ENCODE measurements at places on chromosomes 13 and 19.

- no peak for DNase-seq
Observed at GRCh38 chr19:18230941-18231734, 4.9 kb upstream of the PDE4C start.

- no peak for DNase-seq
Observed at GRCh38 chr19:30028992-30029343, 86.9 kb downstream of the URI1 start.

- DNase-seq: no peak
Observed at GRCh38 chr19:1513499-1514294, 878 bp upstream of the ADAMTSL5 start.

DNA sequence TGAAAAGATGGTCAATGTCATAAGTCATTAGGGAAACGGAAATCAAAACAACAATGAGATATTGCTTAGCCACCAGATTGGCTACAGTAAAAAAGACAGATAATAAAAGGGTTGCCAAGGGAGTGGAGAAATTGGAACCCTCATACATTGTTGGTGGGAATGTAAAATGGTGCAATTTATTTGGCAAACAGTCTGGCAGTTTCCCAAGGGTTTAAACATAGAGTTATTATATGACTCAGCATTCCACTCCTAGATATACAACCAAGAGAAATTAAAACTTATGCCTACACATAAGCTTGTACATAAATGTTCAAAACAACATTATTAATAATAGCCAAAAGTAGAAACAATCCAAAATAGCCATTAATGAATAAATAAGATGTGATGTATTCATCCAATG, 9.9 kb upstream of the ZNF227 start:
- no peak for DNase-seq

GRCh38 chr19:51946602-51947001, 19.3 kb downstream of the ZNF613 start:
- no peak for DNase-seq

DNA sequence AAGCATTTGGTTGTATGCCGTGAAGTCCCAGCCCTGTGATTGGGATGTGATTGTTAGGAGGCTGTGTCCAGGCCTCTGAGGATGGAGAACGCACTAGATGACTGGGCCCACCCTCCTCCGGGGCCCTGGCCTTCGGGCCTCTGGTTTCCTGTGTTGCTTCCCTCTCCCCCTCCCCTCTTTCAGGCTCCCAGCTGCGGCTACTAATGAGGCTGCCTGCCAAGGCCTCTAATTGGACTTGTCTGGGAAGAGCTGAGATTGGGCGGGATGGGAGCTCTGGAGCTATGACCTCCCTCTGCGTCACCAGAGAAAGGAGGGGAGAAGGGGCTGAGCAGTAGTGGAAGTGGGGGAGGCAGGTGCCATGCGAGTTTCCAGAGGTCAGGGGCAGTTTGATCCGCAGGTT, 9.9 kb downstream of the PTH2 start:
- no peak for DNase-seq

GRCh38 chr13:21796775-21797514, 126.1 kb downstream of the FGF9 start:
- DNase-seq: no peak

GRCh38 chr13:108345016-108345415, 75.5 kb downstream of the TNFSF13B start:
- no peak for DNase-seq

- DNase-seq: no peak
Observed at GRCh38 chr19:2974342-2975041, 2.9 kb upstream of the TLE6 start.

- DNase-seq: no peak
Observed at GRCh38 chr13:52978989-52979388, 49.6 kb upstream of the OLFM4 start.

DNA sequence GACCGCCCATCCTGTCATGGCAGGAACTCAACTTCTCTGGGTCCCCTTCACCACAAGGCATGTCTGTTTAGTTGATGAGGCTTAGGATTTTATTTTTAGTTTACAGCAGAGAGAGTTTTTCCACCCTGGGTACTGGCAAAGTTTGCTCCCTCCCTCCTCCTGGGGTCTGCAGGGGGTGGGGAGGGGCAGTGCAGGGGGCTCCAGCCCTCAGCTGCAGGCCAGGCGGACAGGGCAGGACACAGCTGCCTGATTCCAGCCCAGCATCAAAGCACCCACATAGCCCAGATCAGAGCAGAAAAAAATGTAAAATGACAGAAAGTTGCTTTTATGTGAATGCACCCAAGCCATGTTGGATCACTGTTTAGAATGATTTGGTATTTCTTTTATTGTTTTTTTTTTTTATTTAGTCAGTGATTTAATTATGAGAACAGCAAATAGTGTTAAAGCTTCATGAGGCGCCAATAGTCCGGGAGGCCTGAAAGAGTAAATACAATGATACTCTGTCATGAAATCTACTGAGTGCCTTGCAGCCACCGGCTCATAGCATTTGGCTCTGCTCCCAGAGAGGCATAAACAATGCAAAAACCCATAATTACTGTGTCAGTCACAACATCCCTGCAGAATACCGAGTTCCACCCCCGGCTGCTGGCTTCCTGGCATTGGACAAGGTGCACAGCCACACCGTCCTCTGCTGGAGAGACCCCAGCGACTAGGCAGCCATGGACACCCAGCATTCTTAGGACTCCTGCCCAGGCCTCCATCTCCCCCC, 923.5 kb downstream of the UQCRFS1 start:
- no peak for DNase-seq

DNA sequence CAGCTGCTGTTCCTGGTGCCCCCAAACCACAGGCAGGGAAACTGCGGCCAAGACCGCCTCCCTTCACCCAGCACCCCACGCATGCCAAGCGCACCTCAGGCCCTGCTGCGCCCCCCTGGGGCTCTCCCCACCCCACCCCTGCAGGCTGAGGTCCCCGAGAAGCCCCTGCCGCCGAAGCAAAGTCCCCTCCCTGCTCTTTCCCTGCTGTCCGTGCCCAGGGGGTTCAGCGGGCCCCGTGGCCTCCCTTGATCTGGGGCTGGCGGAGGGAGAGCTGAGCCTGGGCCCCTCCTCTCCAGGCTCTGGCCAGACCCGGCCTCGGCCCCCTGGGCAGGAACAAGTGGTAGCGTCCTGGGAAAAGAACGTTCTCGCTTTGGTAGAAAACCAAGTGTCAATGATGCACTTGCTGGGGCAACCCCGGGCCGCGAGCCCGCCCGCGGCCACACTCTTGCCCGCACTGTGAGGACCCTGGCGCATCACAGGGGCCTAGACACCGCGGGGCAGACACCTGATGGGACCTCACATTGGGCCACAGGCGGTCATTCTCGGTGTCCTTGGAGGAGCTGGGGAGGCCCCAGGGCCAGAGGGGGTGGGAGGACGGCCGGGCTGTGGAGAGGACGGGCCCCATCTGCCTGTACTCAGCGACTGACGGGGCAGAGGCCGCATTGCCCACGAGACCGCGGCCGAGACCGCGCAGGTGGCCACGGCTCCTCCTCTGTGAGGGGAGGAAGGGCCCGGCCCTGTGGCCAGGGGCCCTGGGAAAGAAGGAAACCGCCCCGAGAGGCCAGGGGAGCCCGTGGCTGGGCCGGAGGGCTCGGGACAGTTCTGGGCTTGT, 29.0 kb downstream of the GPX4 start:
- DNase-seq: no peak

DNA sequence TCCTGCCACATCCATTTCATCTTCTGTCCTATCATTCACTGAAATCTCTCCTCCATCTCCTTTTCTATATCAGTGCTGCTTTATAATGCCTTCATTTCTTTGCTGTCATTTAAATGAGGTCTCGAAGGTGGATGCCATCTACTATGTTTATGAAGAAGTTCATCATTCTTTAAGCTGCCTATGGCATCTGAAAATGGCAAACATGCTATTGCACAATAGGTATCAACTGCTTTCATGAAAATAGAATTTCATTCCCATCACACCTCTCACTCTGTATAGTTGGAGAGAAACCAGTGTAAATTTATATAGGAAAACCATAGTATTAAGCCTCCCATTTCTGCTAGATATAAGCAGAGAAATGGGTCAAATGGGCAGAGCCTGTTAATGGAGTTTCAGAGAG, 100.2 kb downstream of the FGF9 start:
- DNase-seq: no peak

- no peak for DNase-seq
Observed at GRCh38 chr13:36344173-36344572, 2.0 kb downstream of the SPART start.

DNA sequence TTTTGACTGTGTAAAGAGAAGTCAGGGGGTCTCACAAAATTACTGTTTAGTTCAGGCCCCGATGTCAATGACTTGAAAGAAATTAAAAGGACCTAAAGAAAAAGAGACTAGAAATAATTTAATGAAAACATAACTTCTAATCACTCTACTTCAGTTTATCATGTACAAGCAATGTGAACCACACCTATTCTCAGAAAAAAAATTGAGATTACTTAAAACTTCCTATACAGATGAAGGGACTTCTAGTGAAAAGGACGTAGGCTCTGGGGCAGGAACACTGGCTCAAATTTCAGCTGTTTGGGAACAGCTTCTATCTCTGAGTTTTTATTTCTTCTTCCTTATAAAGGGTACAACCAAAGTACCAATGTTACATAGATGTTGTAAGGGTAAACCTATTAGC, 38.0 kb downstream of the TPT1 start:
- DNase-seq: no peak

Data from Panc1 (cell line).